ENCODE measurements at places on chromosomes 5 and 9.
A peak's percentile ranks its signal among the peaks of the same experiment; 100 is the strongest.

DNA sequence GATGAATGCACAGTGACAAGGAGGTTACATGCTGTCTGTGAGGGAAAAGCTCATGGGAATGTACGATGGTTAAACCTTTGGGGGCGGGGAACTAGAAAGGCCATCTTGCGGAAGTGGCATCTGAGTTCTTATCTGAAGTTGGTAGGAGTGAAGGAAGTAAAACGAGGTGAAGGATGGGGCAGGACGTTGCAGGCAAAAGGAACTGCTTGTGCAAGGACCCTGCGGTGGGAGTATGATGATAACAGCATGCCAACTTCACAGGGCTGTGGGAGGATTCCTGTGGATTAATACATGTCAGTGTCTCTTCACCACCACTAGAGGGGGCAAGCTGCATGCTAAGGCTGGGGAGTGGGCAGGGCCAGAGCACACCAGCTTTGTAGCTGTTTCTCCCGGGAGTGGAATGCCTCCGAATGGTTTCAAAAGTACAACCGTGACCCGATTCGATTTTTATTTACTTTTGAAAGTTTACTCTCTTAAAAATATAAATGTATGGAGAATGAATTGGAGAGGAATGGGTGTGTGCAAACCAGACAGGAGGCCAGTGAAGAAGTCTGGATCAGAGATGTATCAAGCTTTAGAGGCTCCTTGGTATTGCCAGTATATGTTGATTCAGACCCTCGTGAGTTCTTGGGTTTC, 62.5 kb downstream of the CYFIP2 start:
- DNase-seq: peak; percentile 32

DNA sequence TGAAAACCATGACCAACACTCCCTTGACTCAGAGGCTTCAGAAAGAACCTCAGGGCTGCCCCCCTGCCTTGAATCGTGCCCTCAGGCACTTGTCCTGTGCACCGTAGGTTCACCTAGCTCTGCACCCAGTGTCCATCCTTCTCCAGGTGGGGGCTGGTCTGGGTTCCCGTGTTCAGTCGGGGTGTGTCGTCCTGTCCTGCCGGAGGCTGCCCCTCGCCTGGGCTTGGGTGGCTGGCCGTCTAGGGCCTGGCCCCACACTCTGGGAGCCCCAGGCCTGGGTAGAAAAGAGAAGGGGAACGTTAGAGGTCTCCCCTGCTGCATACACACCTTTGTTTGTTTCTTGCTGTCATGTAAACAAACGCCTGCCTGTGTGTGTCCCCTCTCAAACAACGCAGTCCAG, 29.3 kb downstream of the CATSPER3 start:
- DNase-seq: no peak

DNA sequence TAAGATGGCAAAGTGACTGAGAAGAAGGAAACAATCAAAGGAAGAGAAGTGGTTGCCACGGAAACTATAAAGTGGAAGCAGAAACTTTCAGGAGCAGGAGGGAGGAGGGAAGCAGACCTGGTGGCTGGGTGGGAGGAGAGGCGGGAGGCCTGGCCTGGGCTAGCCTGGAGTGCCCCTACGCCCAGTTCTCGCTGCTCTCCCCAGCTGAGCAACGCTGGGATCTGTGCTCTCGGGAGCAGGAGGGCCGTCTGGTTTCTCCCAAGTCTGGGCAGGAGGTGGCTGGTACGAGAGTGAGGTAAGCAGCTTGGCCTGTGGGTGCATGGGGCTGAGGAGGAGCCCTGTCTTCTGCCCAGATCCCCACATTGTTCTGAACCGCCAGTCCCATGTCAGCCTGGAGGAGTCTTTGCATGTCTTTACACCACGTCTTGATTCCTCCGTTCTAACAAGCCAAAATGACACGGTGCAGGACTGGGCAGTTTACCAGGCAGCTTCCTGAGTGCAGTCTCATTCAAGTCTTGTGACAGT, 15.0 kb upstream of the DAB2IP start:
- DNase-seq: no peak

- no peak for DNase-seq
Observed at GRCh38 chr5:43563321-43563720, 6.4 kb upstream of the PAIP1 start.

DNA sequence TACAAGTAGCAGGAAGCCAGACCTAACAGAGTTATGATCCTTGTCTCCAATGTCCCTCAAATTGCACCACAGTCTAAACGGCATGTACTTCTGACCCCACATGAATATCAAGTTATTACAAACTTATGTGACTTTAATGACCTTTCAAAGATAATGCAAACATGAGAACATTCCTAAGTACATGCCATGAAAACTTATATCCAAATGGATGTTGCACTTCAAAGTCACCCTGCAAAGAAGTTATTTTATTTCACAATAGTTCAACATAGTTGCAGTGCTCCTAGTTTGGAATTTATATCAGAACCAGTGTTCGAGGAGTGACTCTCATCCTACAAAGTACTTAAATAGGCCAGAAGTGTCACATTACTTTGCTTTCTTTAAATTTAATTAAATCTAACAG, 41.2 kb upstream of the ITGA1 start:
- DNase-seq: no peak

DNA sequence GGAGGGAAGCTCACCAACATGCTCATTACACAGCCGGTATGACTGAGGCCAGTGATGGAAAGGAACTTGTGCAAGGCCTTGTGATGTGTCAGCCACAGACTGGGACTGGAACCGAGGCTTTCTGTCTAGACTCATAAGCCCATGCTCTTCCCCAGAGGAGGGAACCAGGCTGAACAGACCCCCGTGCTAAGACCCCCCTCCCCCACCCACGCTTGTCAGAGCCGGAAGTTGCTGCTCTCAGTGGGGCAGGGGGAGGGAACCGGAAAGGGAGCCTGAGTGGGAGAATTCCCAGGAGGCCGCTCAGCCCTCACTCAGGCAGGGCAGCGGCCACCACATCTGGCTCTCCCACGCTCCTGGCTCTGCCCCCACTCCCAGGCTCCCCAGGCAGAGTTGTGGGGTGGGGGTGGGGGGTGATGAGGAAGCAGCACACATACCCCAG, 4.1 kb upstream of the PDGFRB start:
- no peak for DNase-seq

- DNase-seq: no peak
Observed at GRCh38 chr5:100520348-100520747, 14.8 kb upstream of the FAM174A start.

DNA sequence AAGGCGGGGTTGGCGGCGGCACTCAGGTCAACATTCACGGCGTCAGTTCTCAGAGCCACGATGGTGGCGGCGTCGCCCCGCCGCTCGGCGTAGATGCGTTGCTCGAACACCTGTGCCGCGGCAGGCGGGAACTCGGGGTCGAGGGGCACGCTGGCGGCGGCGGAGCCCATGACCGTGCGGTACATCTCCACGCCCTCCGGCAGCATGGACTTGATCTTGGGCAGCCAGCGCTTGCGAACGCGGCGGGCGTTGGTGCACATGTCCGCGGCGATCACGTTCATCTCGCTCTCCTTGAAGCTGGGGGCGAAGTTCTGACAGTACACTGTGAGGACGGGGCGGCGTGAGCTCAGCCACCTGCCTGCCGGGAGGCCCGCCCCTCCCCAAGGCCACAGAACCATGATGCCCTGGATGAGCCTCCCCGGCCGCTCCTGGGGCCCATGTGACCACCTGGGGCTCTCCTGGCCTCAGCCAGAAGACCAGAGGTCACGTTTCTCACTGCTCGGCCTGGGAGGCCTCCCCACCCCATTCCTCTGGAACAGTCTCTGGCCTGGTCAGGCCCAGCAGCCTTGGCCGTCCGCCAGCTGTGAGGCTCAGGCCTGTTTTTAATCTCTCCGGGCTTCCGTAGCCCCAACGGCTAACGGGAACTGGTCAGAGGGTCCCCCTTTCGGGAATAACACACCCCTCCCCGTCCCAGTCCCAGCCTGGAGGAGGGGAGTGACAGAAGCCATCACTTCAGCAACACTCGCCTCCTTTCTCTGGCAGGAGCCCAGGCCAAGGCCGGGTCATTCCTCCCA, 50.7 kb upstream of the UBAC1 start:
- DNase-seq: no peak

DNA sequence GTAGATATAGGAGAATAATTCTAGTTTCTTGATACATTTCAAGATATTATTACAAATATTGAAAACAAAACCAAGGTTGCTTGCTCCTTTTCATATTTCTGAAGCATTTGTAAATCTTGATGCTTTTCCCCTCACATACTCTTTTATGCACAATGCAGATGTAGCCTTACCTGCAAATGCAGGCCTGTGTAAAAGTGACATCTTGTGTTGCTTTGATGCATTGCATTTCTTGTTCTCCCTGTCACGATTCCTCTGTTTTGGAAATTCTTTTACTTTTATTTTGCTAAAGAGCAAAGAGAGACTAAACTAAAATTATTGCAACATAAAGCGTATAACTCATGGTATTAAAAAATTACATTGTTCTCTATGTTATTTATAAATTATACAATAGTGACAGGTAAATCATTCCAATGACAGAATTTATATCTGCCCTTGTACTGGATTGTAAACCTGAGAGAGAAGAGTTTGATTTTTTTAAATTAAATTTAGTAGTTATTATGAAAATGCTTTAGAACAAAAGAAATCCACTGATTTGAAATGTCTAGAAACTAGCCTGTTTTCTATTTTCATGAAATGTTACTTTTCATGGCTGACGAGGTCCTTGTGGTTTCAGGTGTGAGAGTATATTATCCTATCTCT, 970.0 kb downstream of the MAT2B start:
- no peak for DNase-seq

DNA sequence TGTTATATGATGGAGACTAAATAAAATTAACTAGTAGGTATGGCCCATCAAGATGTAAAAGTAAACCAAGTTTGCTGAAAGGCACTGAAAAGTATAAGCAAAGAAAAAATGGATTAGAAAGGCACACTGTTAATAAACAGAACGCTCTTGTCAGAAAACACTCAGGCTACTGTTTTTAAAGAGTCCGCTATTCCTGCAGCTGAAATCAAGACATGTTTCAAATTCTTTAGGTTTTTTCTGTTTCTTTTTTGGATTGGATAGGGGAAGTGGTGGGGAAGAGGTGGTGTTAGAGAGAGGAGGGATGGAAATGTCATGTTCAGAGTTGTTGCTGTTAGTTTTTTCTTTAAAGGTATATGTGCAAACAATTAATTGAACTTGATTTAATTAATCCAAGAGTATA, 17.5 kb downstream of the OSTF1 start:
- no peak for DNase-seq

DNA sequence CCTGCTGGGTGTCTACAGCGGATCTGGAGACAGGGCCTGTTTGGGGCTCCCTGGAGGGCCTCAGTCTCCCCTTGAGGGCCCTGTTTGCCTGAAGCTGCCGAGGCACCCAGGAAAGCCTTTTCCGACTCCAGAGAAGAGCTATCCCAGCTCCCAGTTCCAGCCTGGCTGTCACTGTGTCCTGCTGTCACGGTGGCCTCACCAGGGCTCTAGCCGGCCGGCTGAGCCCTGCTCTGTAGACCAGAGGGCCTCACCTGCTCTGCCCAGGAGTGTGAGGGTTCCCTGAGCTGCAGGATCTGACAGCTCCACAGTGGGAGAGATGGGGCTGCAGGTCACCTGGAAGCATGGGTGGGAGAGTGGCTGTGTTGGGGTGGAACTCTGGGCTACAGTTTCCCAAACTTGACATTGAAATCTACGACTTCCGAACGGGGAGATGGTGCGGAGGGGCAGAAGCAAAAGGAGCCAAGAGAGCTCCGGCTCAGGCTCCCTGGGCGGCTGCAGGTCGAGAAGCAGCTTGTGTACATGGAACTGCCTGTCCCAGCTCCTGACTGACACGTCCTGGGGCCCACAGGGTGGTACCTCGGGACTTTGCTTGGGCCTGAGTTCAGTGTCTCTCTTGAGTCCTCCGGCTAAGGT, 94.9 kb downstream of the CACNA1B start:
- no peak for DNase-seq

GRCh38 chr9:108869092-108869725, 7.1 kb downstream of the ACTL7A start:
- DNase-seq: no peak

DNA sequence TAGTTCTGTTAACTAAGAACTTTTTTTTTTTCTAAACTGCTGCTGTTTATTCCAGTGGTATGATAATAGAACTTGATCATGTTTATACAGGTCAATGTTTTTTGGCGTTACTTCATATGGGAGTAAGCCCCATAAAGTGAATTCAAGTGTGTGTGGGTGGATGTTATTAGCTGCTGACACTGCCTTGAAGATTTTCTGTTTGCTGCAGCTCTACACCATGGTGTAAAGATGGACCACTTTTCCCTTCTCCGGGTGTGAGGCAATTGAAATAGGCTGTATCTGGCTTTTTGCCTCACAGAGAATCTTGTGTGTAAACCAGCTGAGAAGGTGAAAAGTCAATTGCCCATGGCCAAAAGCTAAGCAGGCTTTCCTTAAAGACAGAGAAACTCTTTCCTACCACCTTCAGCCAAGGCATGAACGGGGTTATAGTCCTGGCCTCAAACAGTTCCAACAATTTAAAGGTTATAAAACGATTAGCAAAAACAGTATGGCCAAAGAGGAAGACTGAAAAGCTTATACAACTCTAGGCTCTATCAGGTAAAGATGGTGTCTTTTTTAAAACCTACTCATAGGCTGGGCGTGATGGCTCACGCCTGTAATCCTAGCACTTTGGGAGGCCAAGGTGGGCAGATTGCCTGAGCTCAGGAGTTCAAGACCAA, 33.9 kb upstream of the ABCA1 start:
- no peak for DNase-seq

GRCh38 chr5:176809544-176810080, 747 bp upstream of the UNC5A start:
- DNase-seq: no peak

- DNase-seq: no peak
Observed at GRCh38 chr9:119765632-119766175, 396.5 kb upstream of the BRINP1 start.

GRCh38 chr9:111161015-111161415, 122.7 kb upstream of the LPAR1 start:
- no peak for DNase-seq

DNA sequence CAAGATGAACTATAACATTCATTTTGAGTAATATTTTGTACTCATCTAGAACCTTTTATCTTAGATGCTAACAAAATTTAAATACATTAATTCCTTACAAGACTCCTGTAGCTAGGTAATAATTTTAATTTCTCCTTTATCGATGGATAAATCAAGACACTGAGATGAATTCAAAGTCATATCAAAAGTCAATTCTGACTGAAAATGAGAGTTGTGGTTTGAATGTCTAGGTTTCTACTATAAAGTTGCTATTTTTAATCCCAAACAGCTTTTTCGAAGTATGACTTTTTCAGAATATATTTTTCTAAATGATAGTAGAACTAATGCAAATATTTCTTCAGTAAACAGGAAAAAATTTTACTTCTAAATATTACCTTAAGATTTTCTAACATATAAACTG, 491.7 kb upstream of the FAM174A start:
- no peak for DNase-seq

GRCh38 chr9:34025062-34025461, 23.6 kb downstream of the UBAP2 start:
- DNase-seq: no peak

DNA sequence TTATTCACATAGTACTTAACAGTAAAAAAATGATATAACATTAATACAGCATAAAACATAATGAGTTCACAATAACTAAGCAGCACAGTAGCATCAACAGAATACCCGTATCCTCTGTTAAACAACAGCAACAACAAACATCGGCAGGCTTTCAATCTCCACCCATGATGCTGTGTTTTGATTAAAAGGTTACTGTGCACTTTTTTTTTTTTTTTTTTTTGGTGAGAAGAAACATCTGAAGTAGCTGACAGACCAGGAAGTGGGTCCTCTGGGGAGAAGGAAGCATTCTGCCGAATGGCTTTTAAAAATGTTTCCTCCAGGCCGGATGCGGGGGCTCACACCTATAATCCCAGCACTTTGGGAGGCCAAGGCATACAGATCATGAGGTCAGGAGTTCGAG, 282.3 kb downstream of the EPB41L4A start:
- DNase-seq: no peak

GRCh38 chr9:19495186-19496028, 86.6 kb downstream of the ACER2 start:
- DNase-seq: no peak

Measured in activated CD8-positive, alpha-beta memory T cell treated with anti-CD3 and anti-CD28 coated beads for 1 hour (primary cell).